ENCODE measurements at places on chromosomes 1 and 21.
A peak's percentile ranks its signal among the peaks of the same experiment; 100 is the strongest.

GRCh38 chr1:12315146-12315545 is 85.3 kb downstream of the VPS13D start:
- no peak for DNase-seq

- no peak for DNase-seq
These were observed 35.3 kb upstream of the BCAR3 start for GRCh38 chr1:93716941-93717368.

- DNase-seq: no peak
These were observed 24.4 kb downstream of the RRAGC start for GRCh38 chr1:38834937-38835827.

- no peak for DNase-seq
These were observed 96.6 kb downstream of the SIPA1L2 start for GRCh38 chr1:232533328-232533727.

GRCh38 chr1:6127587-6128163 is 52.4 kb downstream of the CHD5 start:
- peak; percentile 32 for DNase-seq

GRCh38 chr1:107451715-107452114 is 310.9 kb downstream of the NTNG1 start:
- DNase-seq: no peak

GRCh38 chr1:221736714-221737113 is 5.2 kb downstream of the DUSP10 start:
- DNase-seq: no peak

- no peak for DNase-seq
These were observed 47.1 kb downstream of the SSX2IP start for GRCh38 chr1:84643183-84643582.

GRCh38 chr21:45415188-45415942 is 10.4 kb downstream of the COL18A1 start:
- DNase-seq: no peak

DNA sequence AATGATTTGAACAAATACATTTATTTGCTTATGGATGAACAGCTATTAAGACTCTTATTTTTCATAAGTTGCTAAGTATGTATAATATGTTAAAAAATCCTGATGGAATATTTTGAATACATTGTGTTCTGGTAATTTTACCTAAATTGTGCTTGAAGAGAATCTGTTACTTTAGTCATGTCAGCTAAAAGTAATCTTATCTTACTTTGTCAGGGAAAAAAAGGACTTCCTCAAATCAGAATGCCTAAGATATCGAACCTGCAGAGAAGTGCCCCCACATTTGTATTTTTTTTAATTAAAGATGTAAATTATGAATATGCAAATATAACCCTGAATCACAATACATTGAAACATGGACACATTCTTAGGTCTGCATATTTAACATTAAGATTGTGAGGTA is 1331.7 kb downstream of the MRPL39 start:
- no peak for DNase-seq

DNA sequence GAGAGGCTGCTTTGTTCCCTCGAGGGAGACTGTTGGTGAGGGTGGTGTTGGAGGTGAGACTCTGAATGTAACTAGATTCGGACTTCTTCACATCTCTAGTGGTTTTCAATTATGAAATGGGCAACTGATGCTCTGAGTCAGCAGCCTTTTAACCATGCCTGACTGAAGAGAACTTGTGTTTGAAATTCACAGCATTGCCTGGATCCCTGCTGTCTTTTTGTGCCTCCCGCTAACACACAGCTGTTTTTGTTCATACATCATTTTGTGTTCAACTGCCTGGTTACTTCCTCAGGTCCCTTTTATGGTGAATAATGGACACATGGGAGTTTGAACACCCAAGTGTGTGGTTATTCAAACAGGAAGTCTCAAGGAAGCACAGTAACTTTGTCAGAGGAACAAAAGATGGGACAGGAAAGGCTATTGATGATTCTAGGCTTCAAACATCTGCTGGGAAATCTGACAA is 16.8 kb downstream of the LAMC1 start:
- DNase-seq: no peak

GRCh38 chr1:20063861-20064292 is 6.1 kb upstream of the PLA2G5 start:
- DNase-seq: no peak

DNA sequence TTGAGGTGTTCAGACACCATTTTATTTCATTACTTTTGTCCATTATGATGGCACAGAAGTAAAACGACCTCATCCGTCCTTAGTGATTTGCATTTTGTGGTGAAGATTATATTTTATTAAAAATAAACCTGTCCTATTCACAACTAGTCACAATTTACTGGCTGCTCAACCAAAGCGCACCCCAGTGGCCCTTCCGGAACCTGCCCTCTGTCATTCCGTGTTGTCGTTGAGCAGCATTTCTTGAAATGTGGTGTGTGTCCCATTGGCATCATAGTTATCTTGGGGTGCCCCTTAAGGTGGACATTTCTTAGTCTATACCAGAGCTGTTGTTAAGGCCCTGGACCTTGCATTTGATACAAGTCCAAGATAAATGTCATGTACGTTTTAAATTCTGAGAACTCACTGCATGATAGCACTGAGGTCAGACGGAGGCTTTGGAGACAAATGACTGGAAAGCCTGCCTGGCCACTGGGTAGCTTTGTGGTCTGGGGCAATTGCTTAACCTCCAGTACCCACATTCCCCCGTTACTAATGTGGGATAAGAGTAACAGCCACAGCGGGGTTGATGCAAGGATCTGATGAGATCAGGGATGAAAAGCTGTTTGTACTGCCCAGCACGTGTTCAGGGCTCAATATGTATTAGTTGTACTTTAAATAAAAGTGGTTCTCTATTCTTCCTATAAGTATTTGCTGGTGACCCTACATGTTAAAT is 36.2 kb downstream of the BACH1 start:
- DNase-seq: no peak

GRCh38 chr1:17605582-17606344 is 66.3 kb downstream of the ARHGEF10L start:
- no peak for DNase-seq

GRCh38 chr1:236733653-236734052 is 47.4 kb downstream of the ACTN2 start:
- no peak for DNase-seq

DNA sequence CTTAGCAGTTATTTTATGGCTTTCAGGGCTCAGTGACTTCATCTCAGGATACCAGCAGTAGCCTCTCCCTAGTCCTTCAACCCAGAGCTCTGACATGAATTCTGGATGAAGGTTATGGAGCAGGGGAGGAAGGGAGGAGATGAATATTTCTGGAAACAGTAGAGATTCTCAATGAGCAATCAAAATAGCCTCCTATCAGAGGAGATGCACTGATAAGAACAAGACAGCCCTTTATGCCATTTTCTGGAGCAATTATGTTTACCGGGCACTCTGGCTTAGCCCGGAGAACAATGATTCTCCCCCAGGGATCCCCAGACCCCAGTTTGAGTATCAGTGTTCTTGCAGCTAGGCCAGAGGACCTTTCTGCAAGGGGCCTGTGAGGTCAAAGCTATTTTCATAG is 37.9 kb upstream of the EDARADD start:
- no peak for DNase-seq

DNA sequence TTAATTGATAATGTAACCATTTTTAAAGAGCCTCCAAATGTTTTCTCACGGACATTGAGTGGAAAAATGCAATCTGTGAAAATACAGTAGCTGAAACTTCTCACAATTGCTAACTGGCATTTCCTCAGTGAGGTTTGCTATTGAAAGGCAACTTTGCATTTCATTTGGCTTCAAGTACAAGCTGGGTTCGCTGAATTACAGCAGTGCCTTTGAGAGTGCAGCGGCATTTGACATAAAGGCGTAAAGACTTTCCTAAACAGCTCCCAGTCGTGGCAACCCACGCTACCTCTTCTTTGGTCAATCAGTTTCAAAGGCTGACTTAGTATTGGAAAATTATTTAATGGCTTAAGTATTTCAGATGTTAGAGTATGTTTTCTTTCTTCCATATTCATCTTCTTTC is 39.3 kb upstream of the ZBTB18 start:
- DNase-seq: no peak

GRCh38 chr21:43611598-43612369 is 47.5 kb downstream of the HSF2BP start:
- no peak for DNase-seq

GRCh38 chr1:21904704-21905520 is 32.2 kb downstream of the HSPG2 start:
- no peak for DNase-seq

- no peak for DNase-seq
These were observed at the start of gene CR2 for GRCh38 chr1:207454046-207454964. CR2 (plus strand) TSS chr1:207454328; CDS start chr1:207454419, 91 bp downstream.

GRCh38 chr1:30817077-30817438 is 59.5 kb upstream of the LAPTM5 start:
- no peak for DNase-seq

DNA sequence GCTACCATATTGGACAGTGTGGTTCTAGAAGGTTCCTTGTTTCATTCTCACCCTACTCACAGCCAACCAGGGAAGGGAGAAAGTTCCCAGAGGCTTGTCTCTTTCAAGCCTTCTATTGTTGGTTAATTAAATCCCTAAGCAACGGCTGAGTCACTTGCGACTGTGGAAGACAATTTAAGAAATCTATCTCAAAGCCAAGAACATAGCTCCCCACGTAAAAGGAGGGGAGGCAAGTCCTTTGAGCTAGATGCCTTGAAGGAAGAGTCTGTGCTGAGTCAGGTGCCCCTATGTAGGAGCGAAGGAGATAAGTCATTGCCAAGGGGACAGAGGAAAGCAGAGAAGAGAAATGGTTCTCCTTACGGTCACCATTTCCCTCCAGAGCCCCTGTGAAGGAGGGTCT is 79.4 kb upstream of the PPP2R5A start:
- no peak for DNase-seq

GRCh38 chr1:154176337-154176736 is 15.6 kb downstream of the TPM3 start:
- DNase-seq: no peak

DNA sequence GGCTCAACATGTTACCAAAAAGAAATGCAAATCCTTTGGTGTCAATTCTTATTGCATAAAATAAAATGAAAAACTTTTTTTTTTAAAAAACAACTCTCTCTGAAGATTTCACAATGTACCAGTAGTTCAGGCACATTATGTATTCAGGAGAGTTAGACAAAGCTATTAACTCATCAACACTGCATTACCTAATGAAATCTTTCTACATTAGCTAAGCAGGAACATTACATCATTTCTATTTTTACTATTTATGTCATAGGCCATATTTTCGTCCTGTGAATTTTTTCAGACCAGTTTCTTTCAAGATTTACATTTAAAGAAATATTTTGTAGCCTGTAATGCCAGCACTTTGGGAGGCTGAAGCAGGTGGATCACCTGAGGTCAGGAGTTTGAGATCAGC is 366.2 kb downstream of the USH2A start:
- DNase-seq: no peak

DNA sequence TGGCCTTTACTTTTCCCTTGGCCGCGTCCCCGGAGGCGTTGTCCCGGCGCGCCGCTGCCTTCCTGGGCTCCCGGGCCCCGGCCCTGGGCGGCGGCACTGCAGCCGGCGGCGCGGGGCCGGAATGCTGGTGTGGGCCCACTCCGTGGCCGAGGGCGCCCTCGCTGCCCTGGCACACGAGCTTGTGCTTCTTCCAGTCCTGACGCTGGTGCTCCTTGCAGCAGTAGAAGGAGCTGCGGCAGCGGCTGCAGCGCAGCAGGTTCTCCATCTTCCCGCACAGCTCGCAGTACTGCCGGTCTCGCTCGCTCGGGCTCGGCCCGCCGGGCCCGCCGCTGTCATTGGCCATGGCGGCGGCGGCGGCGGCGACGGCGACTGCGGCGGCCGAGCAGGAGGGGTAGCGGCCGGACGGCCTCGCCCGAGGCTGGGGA is 529 bp downstream of the EGLN1 start:
- no peak for DNase-seq

DNA sequence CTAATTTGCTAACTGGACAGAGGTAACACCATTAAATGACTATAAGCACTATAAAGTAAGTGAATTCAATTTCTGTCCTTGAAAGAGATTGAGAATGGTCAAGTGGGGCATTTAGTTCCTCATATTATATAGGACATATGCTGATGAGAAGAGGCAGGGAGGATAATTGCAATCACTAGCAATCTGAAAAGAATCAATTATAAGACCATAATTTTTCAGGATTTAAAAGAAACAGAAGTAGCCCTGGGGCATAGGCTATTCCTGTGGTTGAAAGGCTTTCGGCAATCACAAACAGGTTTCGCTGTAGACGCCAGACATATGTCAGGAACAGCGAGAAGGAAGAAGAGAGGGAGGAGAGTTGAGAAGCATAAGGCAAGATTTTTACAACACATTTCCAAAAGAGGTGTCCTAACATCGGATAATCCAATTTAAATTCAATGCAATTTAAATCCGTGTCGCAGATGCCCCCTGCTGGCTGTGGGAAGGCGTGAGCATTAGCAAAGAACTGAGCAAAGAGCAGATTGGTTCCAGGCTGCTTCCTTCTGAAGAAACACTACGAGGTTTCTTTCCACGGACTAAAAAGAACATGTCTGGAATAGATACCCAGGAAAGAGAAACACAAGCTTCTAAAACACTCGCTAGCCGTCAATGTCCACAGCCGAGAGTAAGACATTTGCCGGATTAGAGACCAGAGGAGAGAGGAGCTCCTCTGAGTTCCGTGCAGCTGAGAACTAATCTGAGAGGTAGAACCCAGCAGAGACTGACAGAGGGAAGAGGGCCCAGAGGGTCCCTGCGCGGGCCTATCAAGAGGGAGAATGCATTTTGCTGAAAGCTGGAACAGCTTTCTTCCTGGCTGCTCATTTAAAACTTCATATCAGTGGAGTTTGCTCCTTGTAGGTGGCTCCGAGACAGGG is 27.9 kb downstream of the RGS5 start:
- DNase-seq: peak; percentile 66

DNA sequence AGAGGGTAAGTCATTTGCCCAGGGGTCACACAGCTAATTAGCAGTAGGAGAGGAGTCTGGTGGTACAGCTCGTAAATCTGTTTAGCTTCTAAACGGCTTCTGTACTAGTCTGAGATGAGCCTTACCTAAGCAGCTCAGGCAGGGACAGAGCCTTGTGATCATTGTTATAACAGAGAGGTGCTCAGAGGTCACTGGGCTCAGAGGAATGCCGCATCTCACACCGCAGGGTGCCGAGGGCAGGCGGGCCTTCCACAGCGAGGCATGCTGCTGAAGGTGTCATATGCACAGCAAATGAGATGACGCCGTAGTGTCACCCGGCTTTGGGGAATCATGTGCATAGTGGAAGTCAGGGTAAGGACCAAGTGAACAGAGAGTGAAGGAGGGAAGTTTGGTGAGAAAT is 305.2 kb upstream of the FMN2 start:
- no peak for DNase-seq

DNA sequence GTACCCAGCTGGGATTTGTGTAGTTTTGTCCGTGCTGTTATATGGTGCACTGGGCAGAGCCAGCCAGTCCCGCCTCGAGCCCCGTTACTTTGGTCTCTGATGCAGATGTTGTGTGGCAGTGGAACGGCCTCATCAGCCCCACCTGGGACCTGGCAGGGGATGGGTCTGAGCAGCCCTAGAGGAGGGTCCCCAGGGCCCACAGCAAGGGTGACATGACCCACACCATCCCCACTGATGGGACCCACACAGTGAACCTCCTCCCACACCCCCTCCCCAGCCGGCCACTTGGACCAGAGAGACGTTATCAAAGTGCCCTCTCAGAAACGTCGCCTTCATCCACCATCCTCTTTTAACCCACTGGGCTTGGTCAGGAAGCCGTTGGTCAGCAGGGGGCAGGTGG is 42.0 kb upstream of the PCBP3 start:
- DNase-seq: no peak

All from omental fat pad (tissue), 4 donors.